ENCODE measurements at places on chromosomes 5 and 9.

DNA sequence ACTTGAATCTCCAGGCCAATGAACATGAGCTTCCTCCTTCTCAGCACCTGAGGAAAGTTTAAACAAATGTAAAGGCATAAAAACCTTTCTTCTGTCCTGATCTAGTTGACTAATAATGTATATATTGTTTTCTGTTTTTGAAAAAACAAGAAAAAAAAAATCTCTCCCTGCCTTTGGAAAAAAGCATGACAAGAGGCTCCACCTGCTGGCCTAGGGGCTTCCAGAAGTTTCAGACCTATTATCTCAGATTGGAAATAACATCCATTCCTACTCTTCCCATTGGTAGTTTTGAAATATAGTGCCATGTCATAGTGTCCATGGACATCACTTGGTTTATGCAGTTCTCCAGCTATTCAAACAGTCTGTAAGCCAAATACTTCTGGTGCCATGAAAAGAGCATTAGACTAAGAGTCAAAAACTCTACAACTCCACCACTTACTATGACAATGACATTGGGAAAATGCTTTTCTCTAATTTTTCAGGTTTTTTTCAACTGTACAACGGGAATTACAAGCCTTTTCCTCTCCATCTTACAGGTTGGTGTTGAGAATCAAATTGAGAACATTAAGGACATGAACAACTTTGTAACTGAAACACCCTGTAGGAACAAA is 409.6 kb upstream of the MPDZ start:
- no peak for DNase-seq

- DNase-seq: no peak
Observed at GRCh38 chr9:132572921-132573320, 9.5 kb upstream of the BARHL1 start.

GRCh38 chr5:6193310-6193709 is 185.0 kb downstream of the MED10 start:
- no peak for DNase-seq

DNA sequence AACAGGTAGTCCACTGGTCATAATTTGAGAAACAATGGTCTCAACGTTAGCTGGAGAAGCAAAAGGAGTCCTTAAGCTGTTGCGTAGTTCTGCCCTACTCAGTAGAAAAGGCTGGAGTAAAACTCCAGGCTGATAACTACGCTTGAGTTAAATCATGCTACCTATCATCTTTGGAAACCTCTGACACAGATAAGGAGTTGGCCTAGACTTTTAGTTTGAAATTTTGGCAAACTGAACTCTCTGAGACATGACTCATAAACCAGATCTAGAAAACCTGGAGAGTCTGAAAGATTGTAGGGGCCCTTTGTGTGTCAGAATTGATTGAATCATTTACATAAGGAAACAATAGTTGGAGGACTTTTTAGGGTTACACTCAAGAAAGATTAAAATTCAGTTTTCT is 26.3 kb downstream of the NMUR2 start:
- no peak for DNase-seq

DNA sequence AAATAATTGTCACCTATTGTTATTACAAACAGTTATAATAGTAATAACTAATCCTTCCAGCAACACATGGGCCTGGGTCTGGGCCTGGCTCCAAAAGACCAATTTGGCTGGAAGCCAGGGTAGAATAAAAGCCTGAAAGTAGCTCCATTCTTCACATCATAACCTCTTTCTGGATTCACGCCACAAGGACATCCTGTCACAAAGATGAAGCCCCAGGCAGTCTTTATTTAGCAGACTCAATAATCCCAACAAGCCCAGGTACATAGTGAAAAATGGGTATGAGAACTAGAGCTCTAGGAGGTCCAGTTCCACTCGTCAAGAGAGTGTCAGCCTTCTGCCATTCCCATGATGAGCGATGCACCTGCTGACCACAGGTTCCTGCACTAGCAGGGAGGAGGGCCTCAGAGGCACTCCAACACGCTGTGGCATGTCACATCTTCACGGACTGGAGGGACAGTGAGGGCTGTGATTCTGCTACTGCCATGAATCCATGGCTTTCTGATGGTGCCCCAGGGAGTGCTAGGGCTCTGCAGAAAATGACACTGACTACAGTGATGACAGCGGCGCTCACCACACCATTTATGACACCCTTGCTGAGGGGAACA is 124.9 kb downstream of the SPOCK1 start:
- no peak for DNase-seq

DNA sequence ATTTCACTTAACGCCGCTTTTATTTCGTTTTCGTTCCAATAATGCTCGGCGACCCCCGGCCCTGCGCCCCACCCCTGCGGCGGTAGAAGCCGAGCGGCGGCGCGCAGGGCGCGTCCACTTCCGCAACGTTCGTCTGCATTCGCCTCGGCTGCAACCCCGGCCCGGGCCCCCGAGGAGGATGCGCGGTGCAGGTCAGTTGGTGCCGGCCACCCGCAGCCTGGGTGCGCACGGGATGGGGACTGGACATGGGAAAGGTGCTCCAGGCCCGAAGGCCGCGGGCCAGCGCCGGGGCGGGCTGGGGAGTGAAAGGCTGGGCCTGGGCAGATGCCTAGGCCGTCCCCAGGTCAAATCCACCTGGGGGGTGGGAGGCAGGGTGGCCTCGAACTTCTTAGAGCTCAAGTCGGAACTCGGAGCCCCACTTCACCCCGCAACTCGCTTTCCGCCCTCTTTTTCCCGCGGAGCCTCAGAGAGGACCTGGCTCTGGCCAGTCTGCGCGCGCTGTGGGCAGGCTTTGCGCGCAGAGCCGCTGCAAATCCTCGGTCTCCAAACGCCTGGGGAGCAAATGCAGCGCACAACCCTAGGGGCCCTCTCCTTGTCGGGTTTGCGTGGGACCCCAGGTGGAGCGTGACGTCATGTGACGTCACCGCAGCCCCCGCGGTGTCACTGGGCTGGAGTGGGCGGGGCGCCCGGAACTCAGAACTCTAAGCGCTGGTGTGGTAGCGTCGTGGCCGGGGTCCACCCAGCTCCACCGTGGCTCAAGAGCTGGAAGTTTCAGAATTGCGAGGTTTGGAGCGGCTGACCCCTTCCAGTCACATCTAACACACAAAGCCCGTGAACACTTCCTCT is 3.3 kb downstream of the TLX3 start:
- no peak for DNase-seq

DNA sequence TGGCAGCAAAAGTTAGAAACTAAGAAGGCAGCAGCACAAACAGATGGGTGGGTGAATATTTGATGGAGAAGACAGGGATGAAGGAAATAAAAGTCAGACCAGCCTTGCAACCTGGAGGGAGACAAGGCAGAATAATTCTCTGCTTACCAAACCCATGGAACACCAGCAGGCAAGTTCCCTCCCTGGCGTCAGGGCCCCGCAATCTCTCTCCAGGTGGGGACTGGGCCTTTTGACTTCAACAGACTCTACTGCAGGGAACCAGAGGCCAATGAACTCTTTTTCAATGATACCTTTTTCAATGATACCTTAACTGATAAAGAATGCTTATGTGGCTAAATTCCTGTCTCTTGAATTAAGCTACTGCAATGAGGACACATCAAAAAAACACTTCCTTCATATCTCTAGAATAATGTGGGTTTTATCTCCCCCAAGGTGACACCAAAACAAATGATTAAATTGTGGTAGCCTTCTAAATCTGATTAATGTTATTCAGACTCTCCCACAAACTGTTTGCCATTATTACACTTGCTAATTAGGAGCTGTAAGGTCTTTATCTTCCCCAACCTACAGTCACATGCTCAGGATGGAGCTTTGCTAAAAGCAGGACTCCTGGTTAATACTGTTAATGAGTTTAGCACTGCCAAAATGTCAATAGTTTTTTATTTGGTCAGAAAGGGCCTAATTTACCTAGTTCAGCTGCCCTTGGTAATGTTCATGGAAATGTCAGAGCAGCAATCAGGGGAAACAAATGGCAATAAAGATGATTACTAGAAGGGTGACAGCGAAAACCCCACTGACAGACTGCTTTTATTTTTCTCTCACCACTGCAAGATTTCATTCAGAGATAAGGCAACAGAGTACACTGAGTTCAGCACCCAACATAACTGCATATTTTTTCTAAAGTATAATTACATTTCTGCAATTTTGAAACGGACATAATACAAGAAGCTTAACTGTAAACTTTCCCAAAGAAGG is 165.5 kb downstream of the TSSK1B start:
- no peak for DNase-seq

- no peak for DNase-seq
Observed at GRCh38 chr5:170303549-170303948, 6.0 kb upstream of the LCP2 start.

DNA sequence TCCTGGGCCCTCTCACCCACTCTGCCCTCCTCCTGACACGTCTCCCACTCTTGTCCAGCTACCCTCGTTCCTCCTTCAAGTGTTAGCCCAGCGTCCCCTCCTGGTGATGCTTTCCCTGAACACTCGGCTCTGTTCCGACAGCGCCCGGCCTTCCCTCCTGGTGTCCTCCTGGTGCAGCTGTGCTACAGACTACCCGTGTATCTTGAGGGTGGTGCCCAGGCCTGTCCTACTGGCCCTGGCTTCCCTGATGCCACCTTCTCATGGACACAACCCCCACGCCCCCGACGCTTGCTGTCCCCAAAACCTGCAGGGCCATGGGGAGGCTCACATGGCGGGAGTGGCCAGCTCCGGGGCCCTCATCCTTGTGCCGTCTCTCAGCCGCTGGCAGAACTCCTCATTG is 21.4 kb upstream of the SCGB3A1 start:
- no peak for DNase-seq

DNA sequence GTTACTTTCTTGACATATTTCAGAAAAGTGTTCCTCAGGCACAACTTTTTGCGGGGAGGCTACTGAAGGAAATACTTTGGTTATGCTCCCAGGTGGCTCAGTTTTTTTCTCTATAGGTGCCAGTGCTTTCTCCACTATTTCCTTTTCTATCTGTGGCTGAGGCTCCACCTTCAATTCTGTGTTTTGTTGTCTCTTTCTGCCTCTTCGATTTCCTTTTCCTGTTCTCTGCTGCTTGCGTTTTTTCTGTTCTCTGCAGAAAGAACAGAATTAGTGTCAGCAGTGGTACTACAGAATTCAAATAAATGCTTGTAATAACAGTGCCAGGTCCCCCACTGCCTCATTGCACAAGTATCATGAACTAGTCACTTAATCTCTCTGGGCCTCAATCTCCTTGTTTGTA is 7.0 kb downstream of the HEMGN start:
- no peak for DNase-seq

- no peak for DNase-seq
Observed at GRCh38 chr9:123940721-123941523, 11.0 kb upstream of the DENND1A start.

DNA sequence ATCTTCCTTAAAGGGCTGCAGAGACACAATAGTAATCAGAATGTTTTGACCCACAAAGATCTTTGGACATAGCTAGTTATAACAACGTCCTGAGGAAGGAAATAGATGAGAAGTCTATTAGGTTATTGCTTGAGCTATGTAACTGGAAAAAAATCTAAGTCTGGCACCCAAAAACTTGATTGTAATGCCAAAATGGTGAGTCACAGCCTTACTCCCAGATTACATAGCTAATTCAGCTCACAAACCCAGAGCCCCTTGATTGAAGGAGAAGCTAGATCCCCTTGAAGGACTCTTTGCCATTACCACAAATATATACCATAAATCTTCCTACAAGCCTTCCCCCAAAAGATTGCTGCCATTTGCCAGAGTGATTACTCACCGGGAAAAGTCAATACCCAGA is 341.8 kb upstream of the KIF2A start:
- no peak for DNase-seq

- no peak for DNase-seq
Observed at GRCh38 chr9:5920860-5921328, 30.2 kb downstream of the MLANA start.

GRCh38 chr9:24939109-24939850 is 393.6 kb upstream of the IZUMO3 start:
- no peak for DNase-seq

- no peak for DNase-seq
Observed at GRCh38 chr9:128633601-128634000, 23.0 kb downstream of the DYNC2I2 start.

- DNase-seq: no peak
Observed at GRCh38 chr5:88679638-88680037, 203.3 kb downstream of the MEF2C start.

DNA sequence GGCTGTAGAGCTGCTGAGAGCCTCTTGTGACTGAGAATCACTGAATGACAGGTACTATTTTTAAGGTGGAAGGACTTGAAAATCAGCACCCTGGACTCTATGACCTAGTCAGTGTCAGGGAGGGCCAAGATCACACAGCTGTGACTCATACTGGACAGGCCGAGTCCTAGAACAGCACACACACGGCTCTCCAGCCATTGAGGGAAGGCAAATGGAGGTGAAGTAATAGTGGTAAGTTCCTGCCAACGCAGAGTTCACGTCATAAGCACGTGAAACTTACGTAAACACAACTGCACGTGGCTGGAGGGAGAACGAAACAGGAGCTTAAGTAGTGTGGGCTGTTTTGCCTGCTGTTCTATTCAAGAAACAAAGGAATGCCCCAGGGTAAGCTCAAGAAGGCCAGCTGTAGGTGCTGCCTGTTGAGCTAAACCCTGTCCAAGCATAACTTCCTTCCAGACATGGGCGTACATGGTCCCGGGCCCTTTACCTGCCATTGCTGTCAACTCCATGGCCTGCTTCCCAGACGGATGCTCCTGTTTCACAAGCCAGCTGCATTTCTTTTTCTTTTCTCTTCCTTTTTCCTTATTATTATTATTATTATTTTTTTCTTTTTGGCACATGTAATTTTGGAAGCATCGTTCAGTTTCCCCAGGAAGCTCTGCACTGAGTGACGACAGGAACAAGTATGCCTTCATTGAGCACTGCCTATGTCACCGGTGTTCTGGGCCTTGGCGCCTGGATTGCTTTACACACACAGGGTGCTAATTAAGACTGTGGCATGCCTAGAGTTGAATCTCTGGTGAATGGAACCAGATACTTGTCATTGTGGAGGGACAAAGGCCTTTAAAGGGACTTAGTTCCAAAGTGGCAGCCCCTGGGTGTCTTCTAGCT is 10.2 kb upstream of the LCP2 start:
- DNase-seq: no peak

DNA sequence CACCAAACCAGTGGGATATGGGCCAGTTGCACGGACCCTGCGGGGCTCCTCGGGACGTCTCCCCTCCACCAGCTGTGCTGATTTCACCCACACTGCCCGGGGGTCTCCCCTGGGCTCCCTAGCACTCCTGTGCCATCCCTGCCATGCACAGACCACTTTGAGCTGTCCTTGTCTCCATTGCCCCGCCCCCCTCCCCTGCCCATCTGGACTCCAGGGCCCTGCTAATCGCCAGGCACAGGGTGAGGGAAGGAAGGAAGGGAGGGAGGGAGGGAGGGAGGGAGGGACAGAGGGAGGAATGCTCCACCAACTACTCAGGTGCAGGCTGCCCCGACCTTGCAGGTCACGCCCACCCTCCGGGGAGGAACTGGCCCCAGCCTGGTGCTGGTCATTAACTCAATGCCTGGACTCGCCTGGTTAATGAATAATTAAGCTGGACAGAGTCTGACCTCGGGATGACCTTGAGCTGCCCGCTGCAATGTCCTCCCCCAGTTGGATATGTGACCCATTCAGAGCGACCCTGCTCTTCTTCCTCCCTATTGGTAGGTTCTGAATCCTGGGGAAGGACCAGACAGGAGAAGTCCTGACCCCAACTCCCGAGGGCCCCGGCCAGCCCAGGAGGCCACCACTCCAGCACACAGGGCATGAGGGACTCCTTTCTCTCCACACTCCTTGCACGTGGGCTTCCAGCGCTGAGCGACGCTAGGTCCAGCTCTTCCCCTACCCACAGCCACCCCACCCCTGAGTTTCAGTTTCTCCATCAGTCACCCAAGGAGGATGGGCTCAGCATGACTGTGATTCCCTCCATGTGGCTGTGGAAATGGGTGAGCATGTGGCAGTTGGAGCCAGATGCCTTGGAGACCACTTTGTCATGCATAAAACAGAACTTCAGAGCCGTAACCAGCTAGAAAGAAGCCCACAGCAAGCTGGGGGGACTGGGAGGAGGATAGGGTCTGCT is 62.1 kb downstream of the C9orf50 start:
- DNase-seq: no peak
